ENCODE measurements at places on chromosomes 11 and 22. TPM values are rescaled to one million over a fixed set of nuclear protein-coding genes. Genes with fewer than 3 reads are reported as not detected.

The IRAG1 gene
- total RNA-seq: 18.0 TPM

- H3K36me3 ChIP-seq: no peaks in the 10 kb centered on the region
- H3K27ac ChIP-seq: no peak overlapping the region
- H3K27me3 ChIP-seq: peaks cover 4% of the 10 kb centered on the region
- no peak for DNase-seq
- no peak overlapping the region for H3K4me3 ChIP-seq
- H3K4me1 ChIP-seq: no peaks in the 10 kb centered on the region
Measured at GRCh38 chr11:131894615-131895544, 524.5 kb downstream of the NTM start.

The IRF7 gene
- total RNA-seq: 56.2 TPM

- no peak overlapping the region for H3K4me3 ChIP-seq
- H3K36me3 ChIP-seq: no peaks in the 10 kb centered on the region
- H3K4me1 ChIP-seq: peaks cover 15% of the 10 kb centered on the region
- H3K27ac ChIP-seq: no peak overlapping the region
Measured at GRCh38 chr22:45587638-45588505, 83.8 kb upstream of the ATXN10 start.

- DNase-seq: no peak
- no peaks in the 10 kb centered on the region for H3K36me3 ChIP-seq
- no peak overlapping the region for H3K27ac ChIP-seq
- no peaks in the 10 kb centered on the region for H3K4me1 ChIP-seq
Measured at GRCh38 chr22:29443452-29443851, 5.1 kb downstream of the RFPL1 start.

The CD44 gene
- total RNA-seq: 548 TPM

The RHOD gene
- 16.7 TPM for total RNA-seq

DNA sequence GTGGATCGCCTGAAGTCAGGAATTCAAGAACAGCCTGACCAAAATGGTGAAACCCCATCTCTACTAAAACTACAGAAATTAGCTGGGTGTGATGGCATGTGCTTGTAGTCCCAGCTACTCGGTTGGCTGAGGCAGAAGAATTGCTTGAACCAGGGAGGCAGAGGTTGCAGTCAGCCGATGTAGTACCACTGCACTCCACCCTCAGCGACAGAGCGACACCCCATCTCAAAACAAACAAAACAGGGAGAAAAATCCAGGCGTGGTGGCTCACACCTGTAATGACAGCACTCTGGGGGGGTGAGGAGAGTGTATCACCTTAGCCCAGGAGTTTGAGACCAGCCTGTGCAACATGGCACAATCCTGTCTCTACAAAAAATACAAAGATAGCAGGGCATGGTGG is 802.3 kb upstream of the ARHGAP42 start:
- H3K27ac ChIP-seq: no peak overlapping the region
- no peaks in the 10 kb centered on the region for H3K36me3 ChIP-seq

The OR2D2 gene
- not detected for total RNA-seq

The OR52B2 gene
- not detected for total RNA-seq

The MTFP1 gene
- total RNA-seq: 11.3 TPM

DNA sequence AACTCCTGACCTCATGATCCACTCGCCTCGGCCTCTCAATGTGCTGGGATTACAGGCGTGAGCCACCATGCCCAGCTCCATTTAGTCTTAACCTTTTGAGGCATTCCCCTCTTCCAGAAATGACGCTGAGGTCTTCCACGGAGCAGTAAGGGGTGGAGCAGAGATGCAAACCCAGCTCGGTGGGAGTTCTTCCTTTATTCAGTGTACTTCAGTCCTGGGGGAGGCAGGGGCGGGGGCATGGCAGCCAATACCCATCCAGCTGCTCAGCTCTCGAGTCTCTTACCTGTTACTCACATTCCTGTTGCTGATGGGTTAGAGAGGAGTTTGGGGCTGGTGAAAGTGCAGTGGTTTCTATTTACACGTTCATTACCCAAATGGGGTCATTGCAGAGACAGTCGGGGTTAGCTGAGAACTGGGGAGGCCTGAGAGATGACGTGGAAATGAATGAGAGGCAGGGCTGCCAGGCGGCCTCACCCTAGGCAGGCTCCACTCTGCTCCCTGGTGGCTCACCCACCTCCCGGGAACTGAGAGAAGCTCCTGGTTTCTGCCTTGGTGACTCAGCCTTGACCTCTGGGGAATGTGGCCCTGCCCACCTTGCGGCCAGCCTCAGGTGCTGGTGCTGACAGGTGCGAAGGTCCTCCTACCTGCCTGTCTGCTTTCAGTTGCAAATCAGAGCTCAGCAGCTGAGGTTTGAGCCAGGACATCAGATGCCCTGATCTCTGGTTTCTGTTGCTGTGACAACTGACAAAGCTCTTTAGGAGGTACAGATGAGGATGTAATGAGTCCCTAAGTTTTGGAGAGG is 13.4 kb upstream of the ST14 start:
- H3K27me3 ChIP-seq: no peaks in the 10 kb centered on the region
- peaks cover 45% of the 10 kb centered on the region for H3K36me3 ChIP-seq
- no peak overlapping the region for H3K4me3 ChIP-seq
- peak overlapping the region; percentile 67 for H3K27ac ChIP-seq
- peak; percentile 86 for DNase-seq

DNA sequence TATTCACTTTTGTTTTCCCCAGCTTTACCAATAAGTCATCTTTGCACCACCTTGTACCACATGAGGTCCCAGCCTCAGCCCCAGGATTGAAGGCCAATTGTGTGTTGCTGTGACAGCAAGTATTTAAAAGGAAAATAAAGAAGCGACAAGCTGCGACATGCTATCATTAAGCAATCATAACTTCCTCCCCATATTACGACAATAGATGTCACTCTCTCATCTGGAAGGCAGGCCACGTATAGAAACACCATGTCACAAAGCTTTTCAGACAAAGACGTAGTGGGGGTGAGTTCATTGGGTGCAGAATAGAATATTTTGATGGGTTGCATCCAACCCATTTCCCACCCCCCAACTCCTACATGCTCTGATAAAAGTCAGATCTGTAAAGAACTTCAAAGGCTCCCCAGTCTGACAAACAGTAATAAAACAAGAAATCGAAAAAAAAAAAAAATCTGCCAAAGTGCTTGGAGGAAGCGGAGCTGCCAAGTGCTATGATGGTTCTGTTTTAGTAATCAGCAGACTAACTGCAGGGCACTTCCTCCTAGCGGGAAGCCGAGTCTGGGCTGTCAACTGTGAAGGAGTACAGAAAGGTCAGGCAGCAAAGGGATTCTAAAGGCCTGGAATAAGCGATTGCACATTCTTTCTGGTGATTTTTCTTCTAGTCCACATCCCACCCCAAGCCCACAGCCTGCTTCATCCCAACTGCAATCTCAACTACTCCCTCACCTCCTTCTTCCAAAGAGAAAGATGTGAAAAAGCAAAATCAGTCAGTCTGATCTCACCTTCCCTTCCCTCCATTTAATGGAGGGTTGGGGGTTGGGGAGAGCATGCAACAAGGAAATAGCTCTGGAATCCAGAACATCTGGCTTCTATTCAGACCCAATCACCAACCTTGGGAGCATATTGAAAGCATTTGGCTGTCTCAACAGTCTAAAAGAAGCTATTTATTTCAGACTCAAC is 131.4 kb upstream of the UBASH3B start:
- no peak overlapping the region for H3K4me3 ChIP-seq
- H3K27ac ChIP-seq: no peak overlapping the region
- no peaks in the 10 kb centered on the region for H3K27me3 ChIP-seq

- peaks cover 2% of the 10 kb centered on the region for H3K4me1 ChIP-seq
- H3K27ac ChIP-seq: no peak overlapping the region
- H3K36me3 ChIP-seq: peaks cover 29% of the 10 kb centered on the region
Measured at GRCh38 chr11:71433648-71434450, 14.3 kb downstream of the DHCR7 start.

The SLC22A8 gene
- total RNA-seq: not detected

The TMEM86A gene
- total RNA-seq: 6.3 TPM

The CD6 gene
- 3.9 TPM for total RNA-seq

DNA sequence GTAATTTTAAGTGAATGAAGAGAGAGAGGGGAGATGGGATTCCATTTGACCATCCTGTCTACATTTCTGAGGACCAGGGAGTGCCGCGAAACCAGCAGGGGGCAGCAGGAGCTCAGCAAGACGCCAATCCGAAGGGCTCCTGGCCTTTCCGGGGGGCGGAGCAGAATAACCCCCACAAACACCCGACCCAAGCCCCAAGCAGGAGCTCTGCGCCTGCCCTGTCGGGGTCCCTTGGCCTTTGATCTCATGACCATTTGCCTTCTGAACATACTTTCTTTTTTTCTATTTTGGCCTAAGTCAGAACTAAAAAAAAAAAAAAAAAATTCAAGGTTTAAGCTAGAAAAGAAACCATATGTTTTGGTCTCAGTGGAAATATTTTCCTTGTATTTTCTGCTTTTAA is 21.9 kb upstream of the SCN2B start:
- no peak overlapping the region for H3K27ac ChIP-seq
- peaks cover 28% of the 10 kb centered on the region for H3K4me1 ChIP-seq
- peak; percentile 91 for DNase-seq
- H3K36me3 ChIP-seq: no peaks in the 10 kb centered on the region
- no peak overlapping the region for H3K4me3 ChIP-seq

The LTO1 gene
- total RNA-seq: 25.7 TPM

DNA sequence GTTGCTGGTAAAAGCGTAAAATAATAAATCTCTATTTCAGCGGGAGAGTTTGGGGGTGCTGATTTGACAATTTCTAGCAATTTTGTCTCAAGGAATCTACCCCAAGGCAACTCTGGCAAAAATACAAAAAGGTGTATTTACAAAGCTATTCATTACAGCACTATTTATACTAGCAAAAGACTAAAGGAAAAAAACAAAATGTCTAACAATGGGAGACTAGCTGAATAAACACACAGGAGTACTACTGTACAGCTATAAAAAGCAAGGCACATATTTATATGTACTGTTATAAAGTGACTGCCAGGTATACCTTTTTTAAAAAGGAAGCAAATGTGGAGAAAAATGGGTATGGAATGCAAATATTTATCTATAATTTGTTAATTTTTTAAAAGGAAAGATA is 32.7 kb downstream of the SLC35F2 start:
- H3K4me1 ChIP-seq: no peaks in the 10 kb centered on the region
- H3K27me3 ChIP-seq: no peaks in the 10 kb centered on the region
- H3K36me3 ChIP-seq: no peaks in the 10 kb centered on the region
- no peak overlapping the region for H3K4me3 ChIP-seq
- no peak overlapping the region for H3K27ac ChIP-seq

- no peaks in the 10 kb centered on the region for H3K27me3 ChIP-seq
- H3K27ac ChIP-seq: no peak overlapping the region
- H3K4me3 ChIP-seq: no peak overlapping the region
- no peaks in the 10 kb centered on the region for H3K36me3 ChIP-seq
Measured at GRCh38 chr11:122240638-122241037, 124.6 kb upstream of the BLID start.

GRCh38 chr11:13366266-13367026 is 88.9 kb downstream of the BMAL1 start:
- H3K27ac ChIP-seq: no peak overlapping the region
- H3K27me3 ChIP-seq: no peaks in the 10 kb centered on the region
- H3K4me1 ChIP-seq: no peaks in the 10 kb centered on the region
- H3K4me3 ChIP-seq: no peak overlapping the region
- peaks cover 95% of the 10 kb centered on the region for H3K36me3 ChIP-seq

- H3K4me3 ChIP-seq: no peak overlapping the region
- no peaks in the 10 kb centered on the region for H3K4me1 ChIP-seq
- no peak overlapping the region for H3K27ac ChIP-seq
- H3K36me3 ChIP-seq: no peaks in the 10 kb centered on the region
- DNase-seq: peak; percentile 58
Measured at GRCh38 chr11:70521475-70522308, 123.4 kb downstream of the CTTN start.

- no peaks in the 10 kb centered on the region for H3K27me3 ChIP-seq
- no peak overlapping the region for H3K27ac ChIP-seq
- peaks cover 45% of the 10 kb centered on the region for H3K36me3 ChIP-seq
- no peaks in the 10 kb centered on the region for H3K4me1 ChIP-seq
Measured at GRCh38 chr11:93166194-93166593, 31.6 kb downstream of the SLC36A4 start.

The LRRC32 gene
- 111 TPM for total RNA-seq

- no peak overlapping the region for H3K4me3 ChIP-seq
- H3K36me3 ChIP-seq: no peaks in the 10 kb centered on the region
- H3K27ac ChIP-seq: no peak overlapping the region
- DNase-seq: no peak
Measured at GRCh38 chr11:13114566-13115379, 105.7 kb downstream of the RASSF10 start.

The ARSA gene
- 46.4 TPM for total RNA-seq

The IFT27 gene
- 21.5 TPM for total RNA-seq

GRCh38 chr11:58567889-58568512 is 7.7 kb downstream of the LPXN start:
- no peak for DNase-seq
- H3K27me3 ChIP-seq: no peaks in the 10 kb centered on the region
- no peak overlapping the region for H3K4me3 ChIP-seq
- H3K27ac ChIP-seq: no peak overlapping the region
- peaks cover 18% of the 10 kb centered on the region for H3K4me1 ChIP-seq

DNA sequence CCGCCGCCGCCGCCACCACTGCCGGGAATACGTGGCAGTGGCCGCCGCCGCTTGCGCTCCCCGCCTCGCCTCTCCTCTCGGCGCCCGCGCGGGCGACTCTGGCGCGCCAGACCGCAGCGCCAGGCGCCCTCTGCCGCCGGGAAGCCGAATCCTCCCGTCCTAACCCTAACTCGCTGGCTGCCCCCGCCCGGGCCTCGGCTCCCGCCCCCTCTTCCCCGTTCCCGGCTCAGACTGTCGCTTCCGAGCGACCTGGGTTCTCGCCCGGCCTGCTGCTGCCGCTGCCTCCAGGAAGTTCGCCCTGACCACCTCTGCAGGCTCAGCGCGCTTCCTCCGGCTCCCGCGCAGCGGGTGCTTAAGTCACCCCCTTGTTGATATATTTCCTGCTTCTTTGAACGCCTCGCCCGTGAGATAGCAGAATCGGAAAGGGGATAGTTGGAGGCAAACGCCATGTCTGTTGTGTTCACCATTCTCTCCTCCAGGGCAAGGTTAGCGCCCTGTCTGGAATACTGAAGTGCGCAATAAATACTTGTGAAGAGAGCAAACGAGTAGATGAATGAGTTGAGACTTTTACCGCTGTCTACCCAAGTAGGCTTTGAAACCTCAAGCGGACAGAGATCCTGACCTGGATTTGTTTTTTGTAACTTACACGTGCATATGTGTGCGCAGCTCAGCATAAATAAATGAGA is at the start of gene SMCO4:
Gene SMCO4 (minus strand): TSS at position 100 of the 686 bp plus-strand sequence. CDS start 64,202 bp downstream, outside the sequence.
- H3K4me1 ChIP-seq: peaks cover 38% of the 10 kb centered on the region
- H3K4me3 ChIP-seq: peak within 1 kb of the TSS; percentile 66
- no peaks in the 10 kb centered on the region for H3K27me3 ChIP-seq
- no peaks in the 10 kb centered on the region for H3K36me3 ChIP-seq
- peak; percentile 95 for DNase-seq

- peak overlapping the region; percentile 21 for H3K4me3 ChIP-seq
- no peak overlapping the region for H3K27ac ChIP-seq
- DNase-seq: no peak
- no peaks in the 10 kb centered on the region for H3K36me3 ChIP-seq
Measured at GRCh38 chr11:126585388-126585773, 229.9 kb downstream of the ST3GAL4 start.

The GSTT2B gene
- 9.8 TPM for total RNA-seq

The IGLL1 gene
- total RNA-seq: not detected

The DEFB131B gene
- total RNA-seq: not detected

- peaks cover 24% of the 10 kb centered on the region for H3K27me3 ChIP-seq
- peak; percentile 46 for DNase-seq
- H3K27ac ChIP-seq: no peak overlapping the region
- H3K4me3 ChIP-seq: no peak overlapping the region
- no peaks in the 10 kb centered on the region for H3K4me1 ChIP-seq
Measured at GRCh38 chr22:36756031-36756430, 19.9 kb downstream of the IFT27 start.
